Left colon (tissue), 2 donors: ENCODE measurements at places on chromosomes 5 and 9. TPM values are rescaled to one million over a fixed set of nuclear protein-coding genes. Genes with fewer than 3 reads are reported as not detected.

Gene ANKDD1B
- 8.6 TPM for total RNA-seq

Gene PAM
- total RNA-seq = 71.4 TPM

Gene F2RL1
- 174 TPM for total RNA-seq

Gene MSX2
- 0.81 TPM for total RNA-seq

DNA sequence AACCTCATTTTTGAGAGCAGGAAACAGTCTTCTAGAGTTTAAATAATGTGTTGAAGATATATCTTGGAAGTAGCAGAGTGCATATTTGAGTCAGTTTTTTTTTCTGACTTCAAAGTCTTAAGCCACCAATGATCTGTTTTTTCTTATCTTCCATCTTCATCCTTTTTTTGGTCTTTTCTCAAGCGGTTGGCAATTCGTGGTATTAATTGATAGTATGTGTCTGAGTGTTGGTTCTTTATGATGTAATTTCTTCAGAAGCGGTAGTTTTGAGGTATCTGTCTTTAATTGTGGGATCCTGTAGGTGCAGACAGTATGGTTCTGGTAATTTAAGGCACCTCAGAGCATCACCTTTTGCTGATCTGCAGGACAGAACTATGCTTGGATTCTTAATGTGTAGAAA, 3.9 kb downstream of the CSNK1G3 start:
- DNase-seq = no peak

DNA sequence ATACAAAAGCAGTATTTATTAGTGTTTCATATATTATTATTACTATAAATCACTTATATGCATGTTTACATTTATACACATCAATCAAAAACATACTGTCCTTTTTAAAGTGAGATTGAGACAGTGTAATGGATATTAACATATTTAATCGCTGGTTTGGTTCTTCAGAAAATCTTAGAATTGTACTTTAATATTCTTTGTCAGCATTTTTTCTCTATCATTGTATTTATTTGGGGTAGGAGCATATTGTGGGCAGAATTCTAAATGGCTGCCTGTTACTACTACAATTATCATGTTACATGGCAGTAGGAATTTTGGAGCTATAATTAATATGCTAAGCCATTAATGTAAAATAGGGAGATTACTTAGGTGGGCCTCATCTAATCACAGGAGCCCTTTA, 722.6 kb downstream of the TLR4 start:
- no peak for DNase-seq

GRCh38 chr9:105296877-105297287, 52.4 kb downstream of the SLC44A1 start:
- no peak for DNase-seq

- DNase-seq = no peak
Measured at GRCh38 chr9:78358329-78359051, 61.6 kb downstream of the PSAT1 start.

DNA sequence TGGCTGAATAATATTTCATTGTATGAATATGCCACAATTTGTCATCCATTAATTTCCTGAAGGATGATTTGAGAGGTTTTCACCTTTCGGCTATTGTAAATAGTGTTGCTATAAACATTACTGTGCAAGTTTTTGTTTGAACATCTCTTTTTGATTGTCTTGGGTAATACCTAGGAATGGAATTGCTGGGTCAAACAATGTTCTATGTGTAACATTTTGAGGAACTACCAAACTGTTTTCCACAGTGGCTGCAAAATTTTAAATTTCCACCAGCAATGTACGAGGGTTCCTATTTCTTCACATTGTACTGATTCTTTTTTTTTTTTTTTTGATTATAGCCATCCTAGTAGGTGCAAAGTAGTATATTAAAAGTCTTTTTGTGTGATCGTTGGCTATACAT, 63.8 kb upstream of the ANKH start:
- DNase-seq = no peak

GRCh38 chr5:89303033-89303480, 420.1 kb upstream of the MEF2C start:
- DNase-seq = no peak

- no peak for DNase-seq
Measured at GRCh38 chr9:94478755-94479730, 75.8 kb upstream of the PCAT7 start.

DNA sequence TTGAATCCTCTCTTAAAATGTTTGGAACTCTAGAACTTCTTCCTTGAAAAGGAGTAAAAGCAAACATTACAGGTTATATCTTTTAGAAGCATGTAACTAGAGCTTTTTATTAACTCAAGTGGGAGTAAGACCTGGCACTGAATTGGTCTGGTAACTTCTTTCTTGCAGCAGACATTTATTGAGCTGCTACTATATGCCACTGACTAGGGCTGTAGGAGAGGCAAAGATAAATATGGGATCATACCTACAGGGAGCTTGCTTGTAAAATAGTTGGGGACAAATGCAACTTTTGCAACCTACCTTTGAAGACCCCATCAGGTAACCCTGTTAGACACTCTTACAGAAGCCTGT, 231.9 kb upstream of the TUT7 start:
- DNase-seq = no peak

DNA sequence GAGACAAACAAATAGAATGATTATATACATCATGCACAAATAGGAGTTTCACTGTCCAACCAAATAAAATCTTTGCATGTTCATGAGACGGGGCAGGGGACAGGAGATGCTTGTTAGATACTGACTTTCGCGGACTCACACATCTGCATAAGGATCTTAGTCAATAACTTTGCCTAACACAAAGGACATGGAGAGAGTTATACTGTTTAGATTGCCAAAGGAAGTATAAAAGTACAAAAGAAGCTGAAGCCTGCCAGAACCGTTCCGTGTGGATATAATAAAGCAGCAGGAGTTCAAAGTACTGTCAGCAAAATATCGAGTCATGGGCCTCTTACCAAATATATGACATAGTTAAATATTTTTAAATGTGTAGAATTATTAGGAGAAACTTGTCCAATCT, 1148.4 kb downstream of the EFNA5 start:
- no peak for DNase-seq
